ENCODE measurements at places on chromosomes 7 and 10. TPM values are rescaled to one million over a fixed set of nuclear protein-coding genes. Genes with fewer than 3 reads are reported as not detected.

CACNA2D1 gene
- polyA plus RNA-seq, result 29.5 TPM

ENO4 gene
- 3.1 TPM for polyA plus RNA-seq

GLI3 gene
- polyA plus RNA-seq, result 33.7 TPM

AS3MT gene
- polyA plus RNA-seq, result 27.2 TPM

TAS2R4 gene
- 1.2 TPM for polyA plus RNA-seq
